Amniotic epithelial cell (primary cell): ENCODE measurements at places on chromosomes 13 and 19.
A peak's percentile ranks its signal among the peaks of the same experiment; 100 is the strongest.

- DNase-seq: peak; percentile 97
Measured at GRCh38 chr19:41323430-41324125, 13.6 kb downstream of the CCDC97 start.

GRCh38 chr19:7859831-7860713 is 14.1 kb downstream of the PRR36 start:
- no peak for DNase-seq

DNA sequence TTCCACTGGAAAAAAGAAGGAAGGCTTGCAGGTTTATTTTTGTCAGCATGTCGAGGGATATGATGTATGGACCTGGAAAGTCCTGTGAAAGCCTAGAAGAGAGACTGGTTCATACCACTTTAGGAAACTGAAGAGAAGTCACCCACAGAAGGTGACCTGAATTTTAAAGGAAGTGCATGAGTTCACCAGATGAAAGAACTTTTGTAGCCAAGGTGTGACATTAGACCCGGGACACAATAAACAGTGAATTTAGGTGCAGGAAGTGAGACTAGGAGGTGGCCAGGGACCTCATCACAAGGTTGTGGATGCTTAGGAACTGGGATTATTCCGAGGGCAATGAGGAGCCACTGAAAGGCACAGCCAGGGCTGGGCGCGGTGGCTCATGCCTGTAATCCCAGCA is 79.1 kb downstream of the ZNF429 start:
- no peak for DNase-seq

DNA sequence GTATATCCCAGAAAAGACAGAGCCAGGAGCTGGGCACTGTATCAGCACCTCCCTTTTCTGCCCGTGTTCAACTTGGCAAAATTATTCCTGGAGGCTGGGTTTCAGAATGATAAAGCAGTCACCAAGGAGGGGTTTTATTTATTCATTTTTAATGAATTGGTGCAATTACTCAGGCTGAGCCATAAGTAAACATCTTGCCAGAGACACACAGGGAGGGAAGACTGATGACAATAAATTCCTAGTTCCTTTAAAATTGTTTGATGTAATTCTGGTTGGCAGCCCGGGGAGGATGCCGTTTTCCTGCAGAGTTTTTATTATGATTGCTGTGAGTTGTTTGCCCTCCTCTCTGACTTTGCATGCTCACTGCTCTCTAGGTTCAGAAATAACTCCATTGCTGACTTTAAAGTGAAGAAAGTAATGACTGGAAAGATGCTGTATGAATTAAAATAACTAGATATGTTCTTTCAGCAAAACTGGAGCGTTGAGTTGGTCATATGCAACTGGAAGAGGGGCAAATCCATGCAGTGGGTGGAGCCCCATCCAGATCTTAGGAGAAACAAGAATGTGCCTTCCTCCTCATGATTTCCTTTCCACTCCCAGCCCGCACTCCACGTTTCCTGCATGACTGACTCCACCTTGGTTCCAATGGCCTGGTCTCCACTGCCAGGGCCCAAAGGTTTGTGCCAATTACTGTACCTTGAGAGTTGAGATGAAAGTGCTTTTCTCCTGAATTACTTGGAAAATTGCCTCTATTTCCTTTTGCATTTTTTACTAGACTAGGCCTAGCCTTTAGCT is 182.1 kb downstream of the RFC3 start:
- DNase-seq: no peak

GRCh38 chr19:5950741-5951140 is 27.2 kb downstream of the RANBP3 start:
- DNase-seq: no peak

GRCh38 chr19:18633321-18633720 is 3.5 kb upstream of the KLHL26 start:
- no peak for DNase-seq

GRCh38 chr13:51292000-51292565 is 47.4 kb upstream of the SERPINE3 start:
- DNase-seq: no peak

DNA sequence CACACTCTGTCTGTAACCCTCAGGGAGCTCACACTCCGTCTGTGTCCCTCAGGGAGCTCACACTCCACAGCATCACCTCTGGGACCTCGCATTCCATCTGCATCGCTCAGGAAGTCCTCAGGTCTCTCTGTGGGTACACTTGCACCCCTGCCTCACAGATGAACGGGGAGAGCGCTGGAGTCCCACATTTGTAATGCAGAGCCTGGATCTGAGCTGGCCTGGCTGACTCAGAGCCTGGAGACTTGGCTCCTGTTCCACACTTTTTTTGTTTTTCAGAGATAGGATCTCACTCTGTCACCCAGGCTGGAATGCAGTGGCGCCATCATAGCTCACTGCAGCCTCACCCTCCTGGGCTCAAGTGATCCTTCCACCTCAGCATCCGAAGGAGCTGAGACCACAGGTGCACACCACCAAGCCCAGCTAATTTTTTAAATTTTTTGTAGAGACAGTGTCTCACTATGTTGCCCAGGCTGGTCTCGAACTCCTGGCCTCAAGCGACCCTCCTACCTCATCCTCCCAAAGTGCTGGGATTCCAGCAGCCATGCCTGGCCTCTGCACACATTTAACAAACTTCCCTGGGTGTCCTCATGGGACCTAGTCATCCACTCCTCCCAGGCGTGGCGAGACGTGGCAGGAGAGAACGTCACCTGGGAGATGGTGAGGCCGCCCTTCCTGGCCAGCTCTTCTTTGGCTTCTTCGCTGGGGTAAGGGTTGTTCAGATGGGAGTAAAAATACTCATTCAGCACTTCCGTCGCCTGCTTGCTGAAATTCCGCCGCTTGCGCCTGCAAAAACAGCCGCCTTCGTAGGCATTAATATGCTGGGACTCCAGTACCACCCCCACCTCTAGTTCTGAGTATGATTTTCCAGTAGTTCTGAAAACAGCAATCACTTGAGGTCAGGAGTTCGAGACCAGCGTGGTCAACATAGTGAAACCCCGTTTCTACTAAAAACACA is 31.0 kb downstream of the CILP2 start:
- peak; percentile 37 for DNase-seq

DNA sequence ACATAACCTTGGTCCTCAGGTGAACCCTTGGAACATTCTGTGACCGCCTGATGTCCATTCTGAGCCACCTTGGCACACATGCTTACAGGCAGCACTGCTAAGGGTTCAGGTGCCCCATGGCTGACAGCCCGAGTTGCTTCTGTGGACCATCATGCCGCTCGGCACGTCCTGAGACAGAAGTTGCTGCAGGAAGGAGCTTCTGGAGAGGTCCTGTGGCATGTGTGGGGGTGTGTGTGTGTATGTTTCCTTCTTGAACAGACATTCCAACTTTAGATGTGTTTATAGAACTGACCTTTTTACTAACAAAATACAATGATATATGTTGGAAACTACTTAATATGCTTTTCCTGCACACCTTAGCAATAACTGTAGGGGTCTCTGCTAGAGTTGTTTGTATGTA is 4.8 kb upstream of the C1QTNF9 start:
- DNase-seq: peak; percentile 18

GRCh38 chr19:11141937-11142527 is 13.6 kb downstream of the SPC24 start:
- no peak for DNase-seq

- DNase-seq: no peak
Measured at GRCh38 chr13:19590423-19590822, 29.1 kb upstream of the TPTE2 start.

GRCh38 chr19:31270897-31271296 is 78.3 kb downstream of the TSHZ3 start:
- DNase-seq: peak; percentile 75

DNA sequence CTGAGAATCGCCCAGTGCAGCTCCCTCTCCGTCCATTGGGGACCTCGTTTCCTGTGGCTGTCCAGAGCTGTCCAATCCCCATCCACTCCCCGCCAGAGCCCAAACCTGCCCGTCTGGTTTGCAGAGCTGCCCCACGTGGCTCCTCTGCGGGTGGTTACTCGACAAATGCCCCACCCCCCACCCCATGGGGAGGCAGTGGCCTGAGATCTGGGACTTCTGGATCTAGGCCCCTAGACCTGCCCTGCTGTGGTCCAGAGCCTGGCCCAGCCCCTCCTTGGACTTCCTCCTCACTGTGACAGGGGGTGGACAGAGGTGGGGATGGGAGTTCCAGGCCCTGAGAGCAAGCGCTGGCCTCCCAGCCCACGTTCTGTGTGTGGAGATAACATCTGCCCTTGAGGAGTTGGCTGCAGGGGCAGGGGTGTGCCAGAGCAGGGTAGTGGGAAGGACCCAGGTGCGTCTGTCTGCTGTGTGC is 29.1 kb downstream of the PAK4 start:
- peak; percentile 40 for DNase-seq

GRCh38 chr13:33409673-33410510 is 124.3 kb upstream of the STARD13 start:
- DNase-seq: no peak

- DNase-seq: no peak
Measured at GRCh38 chr19:39407660-39408391, 1.2 kb downstream of the ZFP36 start.
